Fibroblast of upper back skin (primary cell): ENCODE measurements at places on chromosomes 16 and 17.

DNA sequence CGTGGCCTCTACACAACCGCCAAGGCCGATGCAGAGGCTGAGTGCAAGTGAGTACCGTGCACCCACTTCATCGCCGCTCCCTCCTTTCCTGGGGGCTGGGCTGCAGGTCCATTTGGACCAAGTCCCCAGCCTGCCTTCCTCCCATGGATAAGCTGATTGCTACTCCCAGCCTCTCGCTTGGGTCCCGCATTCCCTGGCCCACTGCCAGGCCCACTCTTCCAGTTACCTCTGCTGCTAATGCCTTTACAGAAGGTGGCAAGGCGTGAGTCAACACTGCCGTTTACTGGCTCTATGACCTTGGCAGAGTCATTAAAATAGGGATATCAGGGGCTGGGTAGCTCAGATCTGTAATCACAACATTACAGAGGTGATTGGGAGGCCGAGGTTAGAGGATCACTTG lies 11.2 kb downstream of the SULT1A2 start:
- DNase-seq: no peak

DNA sequence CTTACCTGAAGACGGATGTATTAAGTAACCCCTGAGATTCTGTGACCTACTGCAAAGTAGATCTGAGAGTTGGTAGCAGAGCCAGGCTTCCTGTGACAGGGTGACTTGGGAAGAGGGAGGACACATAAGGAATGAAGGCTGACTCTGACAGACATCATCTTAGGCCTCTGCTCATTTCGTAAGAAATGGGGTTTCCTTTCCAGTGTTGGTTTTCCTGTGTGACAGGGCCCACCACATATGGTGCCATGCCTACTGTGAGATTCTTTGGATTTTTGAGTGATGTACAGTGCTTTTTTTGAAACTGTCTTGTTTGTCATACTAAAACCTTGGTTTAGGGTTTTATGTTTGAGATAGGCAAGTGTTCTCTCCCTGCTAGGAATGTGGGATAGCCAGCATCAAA lies 12.7 kb downstream of the LIG3 start:
- DNase-seq: no peak

- no peak for DNase-seq
These were observed 70.5 kb downstream of the COPRS start for GRCh38 chr17:31788571-31788946.

DNA sequence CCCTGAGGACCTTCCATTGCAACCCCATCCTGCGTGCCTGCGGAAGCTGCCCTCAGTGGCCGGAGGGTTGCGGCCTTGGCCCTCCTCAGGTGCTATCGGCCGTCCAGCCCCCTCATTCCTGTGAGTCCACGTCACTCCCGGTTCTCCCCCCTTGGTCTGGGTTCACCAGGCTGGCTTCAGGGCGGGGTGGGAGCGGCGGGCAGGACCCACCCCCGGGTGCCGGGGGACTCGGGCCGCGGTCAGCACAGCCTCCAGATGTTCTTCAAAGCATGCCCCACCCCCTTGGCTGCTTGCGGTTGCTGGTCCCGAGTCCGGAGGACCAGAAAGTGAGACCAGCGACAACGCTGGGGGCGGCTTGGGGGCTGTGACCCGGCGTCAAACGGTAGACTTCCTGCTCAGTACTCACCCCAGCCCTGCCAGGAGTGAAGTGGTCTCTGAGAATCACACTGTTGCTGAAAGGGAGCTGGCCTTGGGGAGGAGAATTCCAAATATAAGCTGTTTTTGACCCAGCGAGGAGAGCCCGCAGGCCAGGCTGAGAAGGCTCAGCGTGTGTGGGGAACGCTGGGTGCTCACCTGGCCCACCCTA lies 4.5 kb downstream of the ZNF469 start:
- DNase-seq: no peak

DNA sequence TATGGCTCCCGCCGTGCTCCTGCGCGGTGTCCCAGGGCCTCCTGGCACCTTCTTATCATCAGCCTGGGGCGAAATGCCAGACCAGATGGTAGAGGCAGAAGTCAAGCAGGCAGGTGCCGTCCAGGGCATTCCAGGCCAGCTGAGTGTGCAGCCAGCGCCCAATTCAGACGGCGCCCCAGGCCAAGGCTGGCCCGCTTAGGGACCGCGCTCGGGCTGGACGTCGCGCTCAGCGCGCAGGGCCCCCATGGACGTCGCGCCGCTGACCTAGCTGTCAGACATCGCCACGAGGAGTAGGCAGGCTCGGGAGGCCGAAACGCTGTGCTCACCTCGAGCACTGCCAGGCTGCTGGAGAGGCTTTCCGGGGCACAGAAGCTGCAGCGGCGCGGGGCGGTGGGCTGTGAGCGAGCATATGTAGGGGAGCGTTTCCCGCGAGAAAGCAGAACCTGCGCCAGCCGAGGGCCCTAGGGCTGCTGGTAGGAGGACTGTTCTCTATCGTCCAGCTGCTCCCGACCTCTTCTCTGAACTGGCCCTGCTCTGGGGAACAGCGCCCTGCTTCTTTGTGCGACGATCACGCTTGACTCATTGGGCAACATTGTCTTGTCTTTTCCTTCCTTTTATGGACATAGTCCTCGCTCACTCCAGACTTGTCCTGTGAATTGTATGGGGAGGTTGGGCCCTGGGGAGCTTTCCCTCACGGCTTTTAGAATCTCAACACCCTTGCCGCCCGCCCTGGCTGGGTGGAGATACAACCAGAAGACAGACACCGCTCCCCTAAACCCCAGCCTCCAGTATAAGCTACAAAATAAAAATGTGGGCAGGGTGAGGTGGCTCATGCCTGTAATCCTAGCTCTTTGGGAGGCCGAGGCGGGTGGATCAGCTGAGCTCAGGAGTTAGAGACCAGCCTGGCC lies 8.4 kb upstream of the CA4 start:
- peak; percentile 51 for DNase-seq

- peak; percentile 48 for DNase-seq
These were observed 117.1 kb upstream of the AXIN2 start for GRCh38 chr17:65678546-65678945.

- DNase-seq: no peak
These were observed 84.1 kb downstream of the IRF8 start for GRCh38 chr16:85983064-85983463.

DNA sequence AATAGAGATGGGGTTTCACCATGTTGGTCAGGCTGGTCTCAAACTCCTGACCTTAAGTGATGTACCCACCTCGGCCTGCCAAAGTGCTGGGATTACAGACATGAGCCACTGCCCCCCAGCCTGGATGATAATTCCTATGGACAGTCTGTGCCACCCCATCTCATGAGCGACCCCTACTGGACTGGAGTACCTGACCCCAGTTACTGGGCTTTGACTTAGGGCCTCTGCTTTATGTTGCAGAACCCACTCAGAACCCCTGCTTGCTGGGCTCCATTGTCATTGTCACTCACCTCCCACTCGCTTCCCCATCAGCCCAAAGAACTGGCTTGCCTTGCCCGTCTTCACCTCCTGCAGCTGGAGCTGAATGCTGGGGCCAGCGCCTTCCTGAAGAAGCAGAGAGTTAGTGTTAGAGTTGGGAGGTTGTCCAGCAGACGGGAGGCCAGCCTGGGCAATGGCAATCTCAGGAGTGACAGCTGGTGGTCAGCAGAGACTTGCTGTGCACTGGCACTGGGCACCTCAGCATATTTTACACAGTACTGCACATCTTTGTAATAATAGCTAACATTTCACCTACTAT lies 4.0 kb downstream of the TAC4 start:
- no peak for DNase-seq

GRCh38 chr17:76199469-76199868 lies 40.8 kb downstream of the RNF157 start:
- DNase-seq: no peak

DNA sequence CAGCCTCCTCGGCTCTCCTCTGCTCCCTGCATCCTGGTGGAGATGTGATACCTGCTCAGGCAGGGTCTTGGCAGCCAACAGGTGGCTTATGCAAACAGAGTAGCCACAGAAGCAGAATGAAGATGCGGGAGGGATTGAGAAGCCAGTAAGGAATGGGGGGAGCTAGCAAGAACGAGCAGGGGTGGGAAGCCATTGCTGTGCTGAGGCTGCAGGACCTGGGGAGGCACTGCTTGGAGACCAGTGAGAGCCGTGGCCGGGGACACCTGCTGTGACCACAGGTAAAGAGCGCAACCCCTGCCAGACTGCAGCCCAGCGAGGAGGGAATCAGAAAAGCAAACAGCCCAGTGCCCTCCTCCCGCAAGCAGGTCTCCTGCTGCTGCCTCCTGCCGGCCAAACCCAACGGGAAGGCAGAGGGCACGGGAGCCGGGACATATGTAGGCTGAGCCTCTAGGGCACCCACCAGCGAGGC lies 14.7 kb downstream of the AIPL1 start:
- DNase-seq: no peak

DNA sequence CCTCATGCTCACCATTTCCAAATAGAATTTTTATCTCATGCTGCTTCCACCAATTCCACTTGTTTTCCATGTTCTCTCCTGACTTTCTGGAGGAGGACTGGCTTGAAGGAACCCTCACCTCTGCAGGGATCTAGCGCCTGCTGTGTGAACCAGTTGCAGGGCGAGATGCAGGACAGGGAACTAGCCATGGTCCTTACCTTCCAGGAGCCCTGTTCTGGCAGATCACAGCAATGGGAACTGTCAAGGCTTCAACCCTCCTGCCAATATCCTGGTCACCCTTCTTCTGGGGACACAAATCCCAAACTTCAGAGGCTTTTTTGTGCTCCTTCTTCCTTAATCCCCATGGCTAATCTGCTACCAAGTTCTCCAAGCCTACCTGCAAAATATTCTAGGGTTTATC lies 60.4 kb upstream of the MMP2 start:
- peak; percentile 6 for DNase-seq

DNA sequence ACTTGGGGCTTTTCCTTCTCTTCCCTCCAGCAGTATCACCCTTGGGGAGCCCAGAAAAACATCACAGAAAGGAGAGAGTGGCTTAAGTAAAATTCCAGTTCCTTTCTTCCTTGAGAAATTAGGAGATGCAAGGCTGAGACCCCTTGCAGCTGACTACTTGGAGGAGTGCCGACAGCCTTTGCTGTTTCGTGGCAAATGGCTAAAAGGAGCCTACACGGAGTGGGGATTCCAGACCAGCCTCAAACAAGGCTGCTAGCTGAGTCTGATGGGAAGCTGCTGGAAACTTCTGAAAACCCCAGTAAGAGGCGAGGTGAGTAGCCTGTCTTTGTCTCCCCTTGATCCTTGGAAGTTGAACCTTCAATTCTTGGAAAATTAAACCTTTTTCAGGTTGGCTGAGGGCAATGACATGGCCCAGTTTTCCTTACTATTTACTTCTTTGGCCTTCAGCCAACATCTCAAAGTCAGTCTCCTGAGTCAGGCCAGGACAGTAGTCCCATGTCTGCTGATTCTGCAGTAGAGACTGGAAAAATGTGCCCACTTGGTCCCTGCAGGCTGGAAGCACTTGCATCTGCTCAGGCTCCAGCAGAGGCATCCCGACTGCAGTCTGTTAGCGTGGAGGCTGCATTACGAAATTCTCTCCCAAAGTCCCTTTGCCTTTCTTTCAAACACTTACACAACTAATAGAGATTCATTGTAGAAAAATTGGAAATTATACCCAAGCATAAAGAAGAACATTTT lies 23.4 kb downstream of the SMIM36 start:
- no peak for DNase-seq

DNA sequence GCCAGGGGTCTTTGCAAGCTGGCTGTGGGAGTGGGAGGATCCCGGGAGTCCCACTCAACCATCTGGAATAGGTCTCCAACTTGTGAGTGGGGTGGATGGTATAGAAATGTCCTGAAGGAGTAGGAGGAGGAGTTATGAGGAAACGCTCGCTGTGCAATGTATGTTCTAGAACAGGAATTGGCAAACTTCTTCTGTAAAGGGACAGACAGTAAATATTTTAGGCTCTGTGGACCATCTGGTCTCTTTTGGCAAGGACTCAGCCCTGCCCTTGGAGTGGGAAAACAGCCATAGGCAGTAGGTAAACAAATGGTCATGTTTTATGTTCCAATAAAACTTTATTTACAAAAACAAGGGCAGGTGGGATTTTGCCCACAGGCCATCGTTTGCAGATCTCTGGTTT lies 149.2 kb downstream of the NPIPB5 start:
- no peak for DNase-seq

DNA sequence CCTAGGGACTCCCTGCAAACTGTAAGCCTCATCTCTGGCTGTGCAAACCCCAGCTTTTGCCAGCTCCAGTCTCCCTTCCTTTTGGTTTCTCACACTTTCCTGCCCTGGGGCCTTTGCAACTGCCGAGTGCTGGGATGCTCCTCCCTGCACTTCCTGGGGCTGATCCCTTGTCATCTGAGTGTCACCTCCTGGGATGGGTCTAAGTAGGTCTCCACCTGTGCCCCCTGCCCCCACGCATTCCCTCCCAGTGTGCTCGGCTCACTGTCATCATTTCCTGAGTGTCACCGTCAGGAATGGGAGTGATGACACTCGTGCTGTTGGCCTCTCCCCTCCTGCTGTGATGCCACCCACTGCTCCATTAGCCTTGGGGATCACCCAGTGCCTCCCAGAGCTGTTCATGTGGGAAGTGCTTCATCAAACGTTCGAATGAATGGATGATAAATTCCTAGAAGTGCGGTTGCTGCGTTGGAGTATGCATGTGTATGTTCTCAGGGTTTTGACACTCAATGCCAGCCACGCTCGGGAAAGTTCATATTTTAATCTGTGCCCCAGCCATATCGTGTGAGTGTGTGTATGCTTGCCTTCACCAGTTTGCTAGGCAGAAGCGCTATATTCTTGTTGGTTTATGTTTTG lies 189.9 kb downstream of the NTN1 start:
- no peak for DNase-seq

- no peak for DNase-seq
These were observed 9.4 kb upstream of the PSMC5 start for GRCh38 chr17:63817736-63818385.

DNA sequence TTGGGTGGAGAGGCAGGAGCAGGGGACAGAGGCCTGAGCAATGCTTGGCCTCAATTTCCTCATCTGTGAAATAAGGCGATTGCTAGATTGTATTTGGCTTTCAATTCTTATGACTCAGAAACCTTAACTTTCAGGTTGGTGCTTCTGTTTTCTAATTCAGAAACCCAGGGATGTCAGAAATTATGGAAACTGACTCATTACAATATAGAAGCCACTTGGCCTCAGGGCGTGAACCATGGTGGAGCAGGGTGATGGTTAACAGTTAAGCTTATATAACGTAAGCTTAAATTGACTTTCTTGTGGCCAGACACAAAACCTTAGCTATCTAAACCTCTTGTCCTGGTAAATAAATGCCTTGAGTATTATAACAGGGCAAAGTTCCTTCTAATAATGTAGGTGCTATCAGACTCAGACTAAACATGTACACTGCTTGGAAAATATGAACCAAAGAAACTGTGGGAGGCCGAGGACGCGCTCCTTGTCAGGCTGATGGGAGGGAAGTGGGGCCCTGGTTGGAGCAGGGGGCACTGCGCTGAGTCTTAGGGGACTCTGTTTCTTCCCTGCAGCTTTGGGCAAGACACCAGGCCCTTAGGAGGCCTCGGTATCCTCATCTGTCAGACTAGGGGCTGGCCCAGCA lies 17.1 kb upstream of the SREBF1 start:
- DNase-seq: no peak

- no peak for DNase-seq
These were observed 140.4 kb downstream of the SHISA9 start for GRCh38 chr16:13041646-13042290.

GRCh38 chr17:67194134-67194533 lies 50.9 kb downstream of the HELZ start:
- DNase-seq: peak; percentile 51

GRCh38 chr17:39238311-39238972 lies 12.7 kb upstream of the STAC2 start:
- DNase-seq: no peak
